ENCODE measurements at places on chromosomes 13 and 19. TPM values are rescaled to one million over a fixed set of nuclear protein-coding genes. Genes with fewer than 3 reads are reported as not detected.
A peak's percentile ranks its signal among the peaks of the same experiment; 100 is the strongest.

DNA sequence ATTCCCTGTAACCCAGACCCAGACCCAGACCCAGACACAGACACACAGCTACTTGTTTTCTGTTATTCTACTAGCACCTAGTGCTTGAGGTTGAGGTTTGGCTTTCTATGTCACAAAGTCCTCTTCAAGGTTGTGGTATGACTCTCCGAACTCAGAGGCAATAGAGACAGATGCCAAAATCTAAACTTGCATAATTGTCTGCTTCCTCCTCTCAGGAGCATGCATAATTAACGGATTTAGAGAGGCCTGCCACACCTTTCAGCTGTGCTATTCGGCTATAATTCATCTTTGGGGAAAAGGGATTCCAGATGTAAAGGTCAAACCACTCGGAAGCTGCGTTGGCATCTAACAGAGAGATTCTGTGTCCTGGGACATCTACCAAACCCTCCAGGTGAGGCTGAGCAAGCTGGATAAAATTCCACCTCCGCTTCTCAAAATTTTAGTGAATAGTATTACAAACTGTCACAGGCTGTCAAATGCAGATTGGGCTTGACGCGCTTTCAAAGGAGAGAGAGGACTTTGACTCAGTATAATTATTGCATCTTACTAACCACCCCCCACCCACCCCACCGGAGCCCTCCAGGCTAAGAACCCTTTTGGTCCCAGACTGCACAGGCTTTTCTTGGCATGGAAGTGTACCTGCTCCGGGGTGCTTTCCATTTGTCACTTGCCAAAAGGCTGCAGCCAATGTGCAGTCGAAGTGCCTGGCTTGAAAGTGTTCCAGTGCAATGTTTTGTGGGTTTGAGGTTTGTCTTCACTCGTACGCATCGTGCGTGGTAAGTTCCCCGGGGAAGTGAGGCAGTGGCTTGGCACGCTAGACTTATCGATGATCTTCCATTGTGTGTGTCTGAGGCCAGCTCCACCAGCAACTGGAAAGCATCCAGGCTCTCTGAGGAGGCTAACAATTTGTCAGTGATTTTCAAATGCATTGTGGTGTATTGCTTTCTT, 194.1 kb downstream of the TDRD3 start:
- peak; percentile 95 for DNase-seq

GRCh38 chr13:23462815-23463559, 29.5 kb upstream of the SACS start:
- peak; percentile 78 for DNase-seq

ITGBL1 gene
- 301 TPM for total RNA-seq

- no peak for DNase-seq
Measured at GRCh38 chr13:36553491-36553890, 120.3 kb upstream of the SERTM1 start.

DNA sequence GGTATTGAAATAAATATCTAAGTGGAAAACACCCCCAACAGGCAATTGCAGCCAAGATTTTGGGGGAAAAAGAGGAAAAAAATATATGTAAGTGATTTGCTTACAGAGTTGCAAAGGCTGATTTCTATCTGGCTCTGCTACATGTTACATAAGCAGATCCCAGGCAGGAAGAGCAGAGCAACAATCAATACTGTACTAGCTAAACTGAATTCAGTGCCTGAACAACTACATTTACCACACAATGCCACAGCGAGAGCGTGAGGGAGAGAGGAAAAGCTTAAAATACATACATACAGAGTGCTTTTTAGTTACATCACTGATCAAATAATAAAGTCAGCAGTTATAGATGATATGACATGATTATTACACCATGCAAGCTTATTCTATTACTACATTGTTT, 665.6 kb upstream of the ARGLU1 start:
- DNase-seq, result no peak

- peak; percentile 82 for DNase-seq
Measured at GRCh38 chr19:46081928-46082727, 41.3 kb upstream of the IGFL4 start.

DNA sequence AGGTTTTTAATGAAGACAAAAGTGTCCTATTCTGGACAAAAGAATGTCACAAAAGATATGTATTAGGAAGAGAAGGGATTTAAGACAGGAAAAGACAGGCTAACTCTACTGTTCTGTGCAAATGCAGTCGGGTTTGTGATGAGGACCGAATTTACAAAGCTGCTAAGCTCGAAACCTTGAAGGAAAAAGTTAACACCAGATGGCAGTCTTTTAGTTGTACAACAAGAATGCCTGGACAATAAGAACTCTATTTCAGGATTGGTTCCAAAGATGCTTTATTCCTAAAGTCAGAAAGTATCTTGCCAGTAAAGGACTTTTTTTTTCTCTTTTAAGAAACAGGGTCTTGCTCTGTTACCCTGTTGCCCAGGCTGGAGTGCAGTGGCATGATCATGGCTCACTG, 51.1 kb downstream of the HS6ST3 start:
- DNase-seq, result peak; percentile 63

GRCh38 chr13:48775285-48775684, 121.6 kb downstream of the CYSLTR2 start:
- no peak for DNase-seq

DNA sequence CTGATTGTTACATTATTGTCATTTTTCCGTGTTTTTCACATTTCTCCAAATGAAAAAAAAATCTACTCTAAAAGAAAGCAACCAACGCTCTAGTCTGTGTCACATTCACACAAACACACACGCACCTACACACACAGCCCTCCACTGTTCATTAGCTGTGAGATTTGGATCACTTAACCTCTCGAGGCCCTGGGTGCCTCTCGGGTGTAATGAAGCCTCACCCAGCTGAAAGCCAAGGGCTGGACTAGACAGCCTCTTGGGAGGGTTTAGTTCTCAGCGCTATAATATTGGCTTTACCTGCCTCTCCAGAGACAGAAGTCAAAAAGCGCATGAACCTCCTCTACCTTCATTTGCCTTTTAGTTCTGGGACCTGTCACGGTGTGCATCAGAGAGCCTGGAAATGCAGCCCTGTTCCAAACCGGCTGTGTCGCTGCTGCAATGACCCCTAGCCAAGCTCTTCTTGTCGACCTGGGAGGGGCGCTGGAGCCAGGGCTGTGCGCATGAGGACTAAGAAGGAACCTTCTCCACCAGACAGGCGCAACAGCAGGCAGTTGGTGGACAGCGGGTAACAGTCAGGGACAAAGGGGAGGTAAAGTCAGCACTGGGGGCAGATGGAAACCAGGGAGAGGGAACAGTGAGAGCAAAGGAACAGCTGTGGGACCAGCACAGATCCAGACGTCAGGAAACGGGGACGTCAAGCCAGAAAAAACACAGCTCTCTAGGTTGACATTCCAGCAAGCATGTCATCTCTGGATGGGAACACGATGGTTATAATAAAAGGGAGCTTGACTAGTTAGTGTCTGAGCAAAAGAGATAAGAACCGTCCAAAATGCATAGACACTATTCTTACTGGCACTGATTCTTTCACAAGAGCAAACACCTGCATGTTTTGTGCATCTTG, 375.9 kb downstream of the EFNB2 start:
- no peak for DNase-seq

CCDC70 gene
- not detected for total RNA-seq

CAPN12 gene
- total RNA-seq, result not detected

OVOL3 gene
- total RNA-seq, result not detected

DNA sequence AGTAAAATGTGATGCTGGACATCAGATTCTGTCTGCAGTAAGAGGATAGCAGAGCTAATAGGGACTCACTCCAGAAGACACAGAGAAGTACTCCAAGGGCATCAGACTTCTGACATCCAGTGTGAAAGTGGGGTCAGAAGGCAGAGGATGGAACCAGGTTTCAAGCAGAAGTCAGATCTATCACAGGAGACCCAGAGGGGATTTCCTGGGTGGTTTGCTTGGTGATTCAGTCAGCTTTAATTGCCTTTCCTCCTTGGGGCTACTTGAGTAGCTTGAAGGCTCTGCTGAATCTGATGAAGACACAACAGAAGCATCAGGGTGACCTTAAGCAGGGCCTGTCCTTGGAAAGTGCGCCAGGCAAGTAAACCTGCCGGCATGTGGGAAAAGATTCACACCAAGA, 300.6 kb downstream of the COG6 start:
- DNase-seq, result no peak

- peak; percentile 93 for DNase-seq
Measured at GRCh38 chr13:30409886-30410704, 12.2 kb upstream of the UBE2L5 start.

CGB1 gene
- not detected for total RNA-seq

CGB7 gene
- 0.09 TPM for total RNA-seq

DNA sequence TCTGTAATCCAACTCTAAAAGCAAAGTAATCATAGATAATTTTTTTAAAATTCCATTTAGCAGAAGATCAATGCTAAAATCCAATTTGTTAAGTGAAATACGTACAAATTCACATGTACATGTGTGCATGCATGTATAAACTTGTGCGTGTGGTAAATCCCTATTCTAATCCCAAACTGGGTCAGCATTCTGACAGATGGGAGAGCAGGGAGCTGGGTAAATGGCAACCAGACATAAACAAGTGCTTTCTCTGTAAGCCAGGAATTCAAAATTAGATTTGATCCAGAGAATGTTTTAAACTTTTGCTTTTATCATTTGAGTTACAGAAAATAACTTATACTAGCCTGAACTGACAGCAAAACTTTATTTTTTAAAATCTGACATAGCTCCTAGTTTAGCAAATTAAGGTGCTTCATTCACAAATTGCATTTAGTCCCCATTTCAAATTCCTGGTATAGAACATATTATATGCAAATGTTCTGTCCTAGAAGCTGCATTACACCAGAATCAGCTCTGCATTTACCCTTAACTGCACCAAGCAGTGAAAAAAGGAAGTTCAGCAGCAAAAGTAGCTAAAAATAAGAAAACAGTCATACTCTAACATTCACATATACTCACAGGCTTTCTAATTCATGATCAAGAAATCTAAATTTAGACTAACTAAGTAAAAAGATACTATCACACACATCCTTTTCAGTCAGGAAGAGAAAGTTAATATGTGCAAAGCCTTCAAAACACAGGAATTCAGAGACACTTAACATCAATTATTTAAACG, 32.6 kb downstream of the UBL3 start:
- peak; percentile 16 for DNase-seq

- DNase-seq, result no peak
Measured at GRCh38 chr13:74158028-74158427, 23.8 kb upstream of the KLF12 start.

DNA sequence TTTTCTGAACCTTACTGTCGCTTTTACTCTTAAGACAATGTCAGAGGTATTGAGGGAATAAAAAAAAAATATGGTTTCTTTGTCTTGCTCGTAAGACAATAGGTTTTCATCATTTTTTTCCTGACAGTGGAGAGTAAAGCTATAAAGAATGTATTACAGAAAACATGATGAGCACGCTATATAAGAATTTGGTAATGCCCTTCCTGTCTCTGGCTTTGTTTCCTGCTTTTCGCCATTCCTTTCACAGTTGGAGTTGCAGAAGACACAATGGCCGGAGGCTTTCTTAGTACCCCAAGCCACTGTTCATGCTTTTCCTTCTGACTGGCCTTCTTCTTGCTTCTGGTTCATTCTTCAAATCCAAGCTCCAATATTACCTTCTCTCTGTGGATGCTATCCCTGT, 101.0 kb upstream of the DACH1 start:
- no peak for DNase-seq

DNA sequence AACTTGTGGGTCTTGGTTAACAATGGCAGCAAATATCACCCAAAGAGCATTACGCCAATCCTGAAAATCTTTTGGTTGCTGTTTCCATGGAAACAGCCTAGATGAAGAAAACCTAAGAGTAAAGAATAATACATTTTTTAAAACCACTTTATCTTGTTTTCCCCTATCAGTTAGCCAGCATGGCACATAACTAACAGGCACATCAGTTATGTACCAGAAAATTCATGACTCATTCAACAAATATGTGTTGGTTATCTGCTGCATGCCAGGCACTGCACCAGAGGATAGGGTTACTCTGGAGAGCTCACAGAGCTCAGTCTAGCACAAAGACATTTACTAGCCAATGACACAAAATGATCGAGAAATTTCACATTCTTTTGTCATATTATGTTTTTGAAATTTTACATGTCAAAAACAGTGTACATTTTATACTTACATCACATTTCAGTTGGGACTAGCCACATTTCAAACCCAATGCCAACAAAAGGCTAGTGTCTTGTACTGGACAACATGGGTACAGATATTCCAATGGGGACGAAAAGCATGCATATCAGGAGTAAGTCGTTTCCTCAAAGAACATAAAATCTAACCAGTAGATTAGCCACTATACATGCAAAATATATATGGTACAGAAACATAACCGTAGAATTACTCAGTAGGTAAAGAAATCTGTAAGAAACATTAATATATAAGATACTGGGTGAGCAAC, 20.3 kb downstream of the LNX2 start:
- peak; percentile 78 for DNase-seq

ZNF112 gene
- total RNA-seq, result 5.8 TPM

PLVAP gene
- 0.09 TPM for total RNA-seq

DNA sequence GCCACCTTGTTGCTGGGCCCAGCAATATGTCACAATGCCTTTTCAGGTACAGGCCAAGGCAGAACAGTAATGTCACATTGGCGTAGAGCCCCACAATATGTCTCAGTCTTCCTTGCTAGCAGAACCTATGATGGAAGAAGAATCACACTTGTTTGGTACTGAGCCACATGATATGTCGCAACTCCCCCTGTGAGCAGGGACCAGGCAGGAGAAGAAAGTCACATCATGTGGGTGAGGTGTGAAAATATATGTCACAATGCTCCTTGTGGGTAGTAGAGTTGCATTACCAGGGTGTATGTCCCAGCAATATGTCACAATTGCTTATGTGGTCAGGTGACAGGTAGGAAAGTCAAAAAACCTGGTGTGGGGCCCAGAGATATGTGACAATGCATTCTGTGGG, 7.1 kb upstream of the ZNF91 start:
- DNase-seq, result no peak

- no peak for DNase-seq
Measured at GRCh38 chr13:57824121-57824520, 192.6 kb downstream of the PCDH17 start.

- no peak for DNase-seq
Measured at GRCh38 chr19:7858109-7858770, 15.9 kb downstream of the PRR36 start.

ZSCAN1 gene
- total RNA-seq, result not detected

- DNase-seq, result no peak
Measured at GRCh38 chr13:35769812-35770211, 293.3 kb upstream of the MAB21L1 start.

ATP4A gene
- total RNA-seq, result not detected

All from fibroblast of the aortic adventitia (primary cell).